Mesenteric fat pad (tissue), 1 donor: ENCODE measurements at places on chromosomes 1 and 21.
A peak's percentile ranks its signal among the peaks of the same experiment; 100 is the strongest.

- DNase-seq = no peak
Observed at GRCh38 chr1:230807029-230807428, 59.8 kb downstream of the CAPN9 start.

- peak; percentile 82 for DNase-seq
Observed at GRCh38 chr1:53469373-53469772, 10.2 kb downstream of the DMRTB1 start.

- DNase-seq = no peak
Observed at GRCh38 chr1:1356796-1357401, 1.5 kb downstream of the MXRA8 start.

DNA sequence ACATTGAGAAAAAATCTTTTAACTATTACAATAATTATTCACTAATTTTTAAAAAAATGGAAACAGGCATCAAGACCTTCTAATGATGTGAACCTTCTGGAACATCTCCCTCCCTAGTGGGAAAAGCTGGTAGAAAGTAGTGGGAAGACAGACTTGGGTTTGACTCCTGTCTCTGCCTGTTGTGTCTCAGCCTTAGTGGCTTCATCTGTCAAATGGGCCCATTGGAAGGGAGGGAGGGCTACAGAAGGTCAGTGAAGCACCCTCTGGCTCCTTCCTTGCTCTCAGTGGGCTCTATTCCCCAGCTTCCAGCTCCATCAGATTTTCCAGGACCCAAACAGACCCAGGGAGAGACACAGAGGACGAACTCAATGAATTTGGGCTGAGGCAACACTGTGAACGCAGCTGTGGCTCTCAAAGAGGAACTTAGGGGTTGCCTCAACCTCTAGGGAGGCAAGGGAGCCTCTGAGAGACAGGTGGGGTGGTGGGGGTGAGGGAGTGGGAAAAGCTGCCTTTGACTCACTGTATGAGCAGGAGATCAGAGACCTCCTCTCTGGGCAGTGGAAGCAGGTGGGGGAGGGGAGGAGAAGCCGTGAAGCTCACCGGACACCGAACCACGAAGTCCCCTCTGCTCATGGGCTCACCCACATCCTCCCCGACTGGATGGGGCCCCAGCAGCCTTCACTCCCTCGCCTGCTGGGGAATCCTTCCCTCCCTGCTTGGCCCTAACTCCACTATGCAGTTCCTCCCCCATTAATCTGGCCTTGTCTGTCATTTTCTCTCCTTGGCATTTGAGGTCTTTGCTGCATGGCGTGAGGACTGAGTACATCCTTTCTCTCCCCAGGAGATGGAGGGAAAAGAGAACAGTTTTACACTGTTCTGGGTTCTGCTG lies 4.5 kb downstream of the CNR2 start:
- DNase-seq = no peak

- DNase-seq = no peak
Observed at GRCh38 chr1:162892906-162893611, 32.1 kb upstream of the CCDC190 start.

DNA sequence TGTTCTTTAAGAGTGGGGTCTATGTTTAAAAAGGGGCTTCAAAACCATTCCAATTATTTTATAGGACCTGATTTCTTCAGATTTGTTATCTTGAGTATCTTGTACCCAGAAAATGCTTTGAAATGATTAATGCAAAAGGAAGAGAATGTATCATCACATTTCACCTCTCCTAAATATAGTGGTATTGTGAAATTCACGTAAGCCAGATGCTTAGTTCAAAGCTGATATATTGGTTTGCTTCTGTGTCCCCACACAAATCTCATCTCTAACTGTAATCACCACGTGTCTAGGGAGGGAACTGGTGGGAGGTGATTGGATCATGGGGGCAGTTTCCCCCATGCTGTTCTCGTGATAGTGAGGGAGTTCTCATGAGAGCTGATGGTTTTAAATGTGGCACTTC lies 8.5 kb downstream of the SOAT1 start:
- no peak for DNase-seq

DNA sequence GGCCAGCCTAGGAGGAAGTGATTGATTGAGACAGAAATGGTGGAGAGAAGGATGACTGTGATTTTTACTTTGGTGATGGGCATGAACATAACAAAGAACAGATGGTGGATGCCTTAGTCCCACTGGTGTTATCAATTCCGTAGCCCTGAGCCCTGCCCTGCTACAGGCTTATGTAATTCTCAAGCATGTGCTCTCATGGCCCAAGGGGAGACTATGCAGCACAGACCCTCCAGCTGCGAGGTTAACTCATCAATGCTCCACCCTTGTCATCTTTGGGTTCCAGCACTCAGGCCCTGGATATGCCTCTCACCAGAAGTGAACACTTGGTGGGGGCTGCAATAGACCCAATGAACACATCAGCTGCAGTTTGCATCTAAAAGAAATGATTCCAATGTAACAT lies 62.7 kb upstream of the LRRC8D start:
- DNase-seq = no peak

GRCh38 chr1:18468570-18468969 lies 12.2 kb upstream of the KLHDC7A start:
- no peak for DNase-seq

GRCh38 chr1:1033009-1033587 lies 13.2 kb downstream of the AGRN start:
- no peak for DNase-seq

DNA sequence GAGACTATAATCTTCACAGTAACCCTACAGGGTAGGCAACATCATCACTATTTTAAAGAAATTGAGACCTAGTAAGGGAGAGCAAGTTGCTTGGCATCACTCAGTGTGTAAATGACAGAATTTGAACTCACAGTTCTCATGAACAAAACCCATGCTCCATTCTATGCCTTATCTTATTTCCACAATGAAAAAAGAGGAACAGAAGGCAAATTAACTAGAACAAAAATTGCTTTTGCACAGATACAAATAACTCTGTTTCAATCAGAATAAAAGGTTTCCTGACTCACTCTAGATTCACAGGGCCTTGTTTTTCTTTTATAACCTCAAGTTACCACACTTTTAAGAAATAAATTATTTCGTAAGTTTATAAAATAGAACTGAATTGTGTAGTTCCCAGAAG lies 90.1 kb downstream of the UCHL5 start:
- no peak for DNase-seq

DNA sequence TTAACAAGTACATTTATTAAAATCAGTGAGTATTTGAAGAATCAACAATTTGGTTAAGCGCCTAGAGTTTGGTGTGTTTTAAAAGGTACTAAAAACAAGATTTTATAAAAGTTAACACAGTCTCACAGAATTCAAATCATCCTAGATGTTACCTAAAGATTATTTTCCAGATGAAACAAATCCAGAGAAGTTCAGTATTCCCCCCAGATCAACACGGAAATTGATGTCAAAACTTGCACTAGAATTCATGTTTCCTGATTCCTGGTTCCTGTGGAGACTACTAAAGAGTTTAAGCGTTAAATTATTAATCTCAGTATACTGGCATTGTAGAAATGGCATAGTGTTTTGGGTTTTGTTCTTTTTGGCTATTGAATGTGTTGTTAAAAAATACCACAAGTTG lies 1.4 kb downstream of the PTBP2 start:
- DNase-seq = no peak
